Activated gamma-delta T cell (primary cell): ENCODE measurements at places on chromosomes 6 and 20.

GRCh38 chr20:33450867-33451266 lies 7.3 kb upstream of the SNTA1 start:
- DNase-seq: no peak

GRCh38 chr6:137216106-137216505 lies 3.1 kb downstream of the IFNGR1 start:
- DNase-seq: no peak

DNA sequence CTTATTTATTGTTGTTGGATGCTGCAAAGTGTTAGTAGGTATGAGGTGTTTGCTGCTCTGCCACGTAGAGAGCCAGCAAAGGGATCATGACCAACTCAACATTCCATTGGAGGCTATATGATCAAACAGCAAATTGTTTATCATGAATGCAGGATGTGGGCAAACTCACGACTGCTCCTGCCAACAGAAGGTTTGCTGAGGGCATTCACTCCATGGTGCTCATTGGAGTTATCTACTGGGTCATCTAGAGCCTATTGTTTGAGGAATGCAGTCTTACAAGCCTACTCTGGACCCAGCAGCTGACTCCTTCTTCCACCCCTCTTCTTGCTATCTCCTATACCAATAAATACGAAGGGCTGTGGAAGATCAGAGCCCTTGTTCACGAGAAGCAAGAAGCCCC lies 12.1 kb downstream of the MICB start:
- DNase-seq: no peak

- DNase-seq: no peak
Observed at GRCh38 chr6:6317825-6318733, 2.4 kb downstream of the F13A1 start.

- no peak for DNase-seq
Observed at GRCh38 chr6:105251689-105252088, 71.9 kb upstream of the POPDC3 start.

- no peak for DNase-seq
Observed at GRCh38 chr20:44075191-44075949, 111.6 kb downstream of the JPH2 start.
